ENCODE measurements at places on chromosomes 5 and 9.

- no peak for DNase-seq
Observed at GRCh38 chr5:161691911-161692310, 6.4 kb downstream of the GABRA6 start.

GRCh38 chr9:750249-750967 is 91.1 kb upstream of the DMRT1 start:
- no peak for DNase-seq

DNA sequence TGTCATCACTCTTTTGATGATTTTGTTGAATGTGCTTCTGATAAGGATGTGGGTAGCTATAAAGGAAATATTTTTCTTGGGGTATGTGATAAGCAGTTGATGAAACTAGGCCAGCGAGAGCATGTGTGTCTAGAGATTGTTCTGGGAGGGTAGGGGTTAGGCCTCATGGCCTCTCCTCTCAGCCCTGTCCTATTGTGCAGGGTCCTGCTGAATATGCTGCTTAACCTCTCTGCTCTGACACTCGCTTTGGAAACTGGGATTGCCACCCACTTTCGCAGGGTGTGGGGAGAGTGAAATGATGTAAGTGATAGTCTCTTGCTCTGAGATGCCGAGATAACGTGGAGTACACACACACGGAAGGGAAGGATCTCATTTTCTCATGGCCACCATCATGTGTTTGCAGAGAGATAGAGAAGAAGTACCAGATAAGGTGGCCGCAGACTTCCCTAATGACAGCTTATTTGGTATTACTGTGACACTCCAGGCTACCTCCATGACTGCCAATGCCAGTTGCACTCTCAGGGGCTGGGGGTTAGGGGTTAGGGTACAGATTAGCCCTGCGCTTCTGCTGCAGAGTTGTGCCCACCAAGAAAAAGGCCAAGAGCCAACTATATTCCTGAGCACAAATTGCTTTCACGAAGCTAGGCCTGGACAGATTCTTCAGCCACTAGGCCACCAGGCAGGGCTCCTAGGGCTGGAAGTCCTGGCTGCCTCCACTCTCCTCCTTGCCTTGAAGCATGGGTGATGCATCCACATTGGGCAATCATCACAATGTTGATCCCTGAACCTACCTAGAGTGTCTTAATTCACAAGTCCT is 25.2 kb upstream of the TNFAIP8 start:
- no peak for DNase-seq

DNA sequence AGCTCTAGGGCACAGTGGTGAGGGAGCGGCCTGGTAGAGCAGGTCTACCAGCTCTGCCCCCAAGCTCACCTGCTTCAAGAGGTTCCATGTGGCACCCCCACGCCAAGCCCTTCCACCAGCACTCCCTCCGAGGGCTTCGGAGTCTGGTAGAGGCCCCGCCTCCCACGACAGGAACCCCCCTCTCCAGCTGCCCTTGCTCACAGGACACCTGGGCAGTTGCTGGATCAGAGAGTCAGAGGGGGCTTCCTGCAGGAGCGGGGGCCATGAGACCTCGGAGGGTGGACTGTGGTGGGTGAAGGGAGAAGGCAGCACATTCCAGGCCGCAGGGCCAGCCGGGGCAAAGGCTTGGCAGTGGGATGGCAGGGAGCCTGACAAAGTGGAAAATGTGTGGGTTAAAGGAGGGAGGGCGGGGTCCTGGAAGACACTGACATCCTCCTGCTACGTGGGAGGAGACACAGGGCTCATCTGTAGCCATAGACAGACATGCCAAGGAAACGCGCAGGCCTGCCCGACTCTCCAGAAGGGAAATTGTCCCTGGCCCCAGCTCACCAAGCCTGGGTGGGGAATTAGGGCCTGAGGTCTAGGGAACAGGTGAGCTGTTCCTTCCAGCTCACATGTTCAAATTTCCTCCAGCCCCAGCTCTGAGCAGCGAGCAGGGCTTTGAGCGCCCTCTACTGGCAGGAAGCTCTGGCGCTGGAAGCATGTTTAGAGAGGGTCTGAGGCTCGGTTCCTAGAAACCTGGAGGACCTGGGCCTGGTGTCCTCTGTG is 74.2 kb downstream of the NTNG2 start:
- DNase-seq: peak; percentile 90

- DNase-seq: peak; percentile 54
Observed at GRCh38 chr5:75054134-75054930, 2.0 kb upstream of the GCNT4 start.

- DNase-seq: no peak
Observed at GRCh38 chr9:36218011-36218410, 27.3 kb downstream of the CLTA start.

DNA sequence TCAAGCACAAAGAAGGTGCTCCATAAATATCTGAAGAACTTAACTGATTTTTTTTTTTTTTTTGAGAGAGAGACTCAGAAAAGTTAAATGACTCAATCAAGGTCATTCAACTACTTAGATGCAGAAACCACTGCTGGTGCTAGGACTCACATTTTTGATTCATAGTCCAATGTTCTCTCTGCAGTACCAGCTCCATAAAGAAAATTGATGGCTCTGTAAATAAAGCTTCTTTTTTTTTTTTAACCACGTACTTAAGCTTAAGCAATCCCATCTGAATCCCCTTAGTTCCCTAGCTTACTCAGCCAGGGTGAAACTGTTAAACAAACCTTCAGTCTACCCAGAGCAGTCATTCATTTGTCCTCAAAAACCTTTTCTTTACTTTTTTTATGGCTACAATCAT is 657.0 kb upstream of the WWC1 start:
- no peak for DNase-seq

GRCh38 chr5:41747708-41748107 is 122.5 kb downstream of the OXCT1 start:
- no peak for DNase-seq

DNA sequence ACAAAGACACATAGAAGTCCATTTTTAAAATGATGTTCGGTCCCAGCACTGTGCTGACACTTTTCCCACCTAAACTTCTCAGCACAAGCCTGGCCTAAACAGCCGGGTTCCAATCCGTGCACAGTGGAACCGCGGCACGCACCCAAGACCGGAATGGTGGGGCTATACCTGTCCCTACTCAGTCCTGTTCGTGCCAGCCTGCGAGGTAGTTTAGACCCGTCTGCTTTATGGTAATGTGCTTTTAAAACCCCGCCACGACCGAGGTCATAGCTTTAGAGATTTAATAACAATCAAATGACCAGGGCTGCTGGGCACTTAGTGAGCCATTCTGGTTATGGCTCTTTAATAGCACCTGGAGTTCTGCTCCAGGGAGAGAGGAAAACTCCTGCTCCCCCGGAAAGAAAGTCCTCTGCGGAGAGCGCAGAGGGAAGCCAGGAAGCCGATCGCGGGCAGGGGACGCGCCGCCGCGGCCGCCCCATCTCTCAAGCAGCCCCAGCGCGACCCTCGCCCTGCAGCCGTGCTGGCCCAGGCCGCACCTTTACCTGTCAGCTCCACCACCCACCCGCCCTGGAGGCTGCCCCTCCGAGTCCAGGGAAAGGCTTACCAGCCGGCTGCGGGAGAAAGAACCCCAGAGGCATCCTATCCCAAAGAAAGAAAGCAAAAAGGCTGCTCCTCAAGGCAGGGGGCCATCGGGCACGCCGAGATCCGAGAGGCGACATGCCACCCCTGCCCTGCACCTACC is 511 bp downstream of the ARL15 start:
- peak; percentile 62 for DNase-seq

GRCh38 chr5:3518051-3518450 is 77.6 kb upstream of the IRX1 start:
- DNase-seq: no peak

- no peak for DNase-seq
Observed at GRCh38 chr5:133926489-133927299, 41.7 kb downstream of the C5orf15 start.

DNA sequence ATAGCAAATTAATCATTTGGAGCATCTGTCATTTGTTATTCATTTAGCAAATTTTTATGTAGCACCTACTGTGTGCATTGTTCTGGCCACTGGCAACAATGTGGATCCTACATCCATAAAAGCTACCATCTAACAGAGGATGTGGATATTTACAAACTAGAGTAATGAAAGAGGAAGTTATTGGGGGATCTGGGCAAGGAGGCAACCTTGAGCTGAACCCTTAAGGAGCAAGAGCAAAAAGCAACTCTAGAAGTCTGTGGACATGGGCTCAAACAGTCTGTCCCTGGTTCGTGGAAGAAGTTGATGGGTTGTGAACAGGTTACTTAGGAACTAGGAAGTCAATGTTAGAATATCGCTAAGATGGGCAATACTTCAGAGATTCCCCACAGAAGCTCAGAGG is 259.9 kb downstream of the SYK start:
- DNase-seq: no peak

DNA sequence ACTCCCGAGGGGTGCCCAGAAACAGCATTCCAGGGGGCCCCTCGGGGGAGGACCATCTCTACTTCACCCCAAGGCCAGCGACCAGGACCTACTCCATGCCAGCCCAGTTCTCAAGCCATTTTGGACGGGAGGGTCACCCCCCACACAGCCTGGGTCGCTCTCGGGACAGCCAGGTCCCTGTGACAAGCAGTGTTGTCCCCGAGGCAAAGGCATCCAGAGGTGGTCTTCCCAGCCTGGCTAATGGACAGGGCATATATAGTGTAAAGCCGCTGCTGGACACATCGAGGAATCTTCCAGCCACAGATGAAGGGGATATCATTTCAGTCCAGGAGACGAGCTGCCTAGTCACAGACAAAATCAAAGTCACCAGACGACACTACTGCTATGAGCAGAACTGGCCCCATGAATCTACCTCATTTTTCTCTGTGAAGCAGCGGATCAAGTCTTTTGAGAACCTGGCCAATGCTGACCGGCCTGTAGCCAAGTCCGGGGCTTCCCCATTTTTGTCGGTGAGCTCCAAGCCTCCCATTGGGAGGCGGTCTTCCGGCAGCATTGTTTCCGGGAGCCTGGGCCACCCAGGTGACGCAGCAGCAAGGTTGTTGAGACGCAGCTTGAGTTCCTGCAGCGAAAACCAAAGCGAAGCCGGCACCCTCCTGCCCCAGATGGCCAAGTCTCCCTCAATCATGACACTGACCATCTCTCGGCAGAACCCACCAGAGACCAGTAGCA is 83.9 kb downstream of the GOLPH3 start:
- DNase-seq: no peak

DNA sequence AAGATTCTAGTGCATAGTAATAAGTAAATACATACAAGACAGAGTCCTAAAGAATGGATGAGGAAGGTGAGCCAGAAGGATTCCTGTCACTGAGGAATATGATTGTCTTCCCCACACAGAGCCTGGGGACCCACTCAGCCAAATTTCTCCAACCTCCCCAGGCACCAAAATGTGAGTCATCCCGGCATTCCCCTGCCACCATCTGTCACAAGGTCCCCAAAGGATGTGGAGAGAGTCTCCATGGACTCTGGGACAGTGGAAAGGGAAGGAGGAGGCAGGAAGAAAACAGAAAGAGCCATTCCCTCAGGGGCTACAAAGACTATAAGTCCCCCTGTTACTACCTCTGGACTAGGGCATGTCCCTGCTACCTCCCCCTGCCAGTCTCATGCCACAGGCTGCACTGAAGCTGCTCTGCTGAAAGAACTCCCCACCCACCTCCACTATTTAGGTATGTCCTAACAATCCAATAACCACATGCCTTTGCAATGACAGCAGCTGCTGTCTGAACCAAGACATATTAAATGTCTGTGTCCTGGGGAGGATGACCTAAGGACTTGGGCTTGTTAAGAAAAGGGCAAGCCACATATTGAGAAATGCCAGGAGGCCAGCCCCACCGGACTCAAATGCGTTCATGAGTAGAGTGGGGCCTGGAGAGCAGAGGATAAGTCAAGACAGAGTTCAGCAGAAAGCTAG is 10.7 kb upstream of the OR5C1 start:
- DNase-seq: no peak

DNA sequence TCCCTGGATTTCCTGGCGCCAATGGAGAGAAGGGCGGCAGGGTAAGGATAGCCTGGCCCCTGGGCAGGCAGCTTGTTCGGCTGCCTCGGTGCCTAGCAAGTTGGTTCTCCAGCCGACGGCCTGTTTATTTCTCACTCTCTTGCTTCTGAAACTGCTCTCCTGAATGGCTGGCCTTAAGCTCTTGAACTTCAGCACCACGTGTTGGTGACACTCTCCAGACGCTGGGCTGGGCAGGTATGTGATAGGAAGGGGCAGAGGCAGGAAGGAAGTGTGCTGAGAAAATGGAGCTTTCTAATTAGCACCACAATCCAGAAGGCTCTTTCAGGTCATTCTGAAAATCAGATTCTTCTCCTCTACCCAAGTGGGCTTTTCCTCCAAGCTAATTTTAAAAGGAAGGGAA is 91.4 kb upstream of the FCN2 start:
- no peak for DNase-seq

GRCh38 chr5:124696898-124697297 is 49.5 kb downstream of the ZNF608 start:
- DNase-seq: no peak

DNA sequence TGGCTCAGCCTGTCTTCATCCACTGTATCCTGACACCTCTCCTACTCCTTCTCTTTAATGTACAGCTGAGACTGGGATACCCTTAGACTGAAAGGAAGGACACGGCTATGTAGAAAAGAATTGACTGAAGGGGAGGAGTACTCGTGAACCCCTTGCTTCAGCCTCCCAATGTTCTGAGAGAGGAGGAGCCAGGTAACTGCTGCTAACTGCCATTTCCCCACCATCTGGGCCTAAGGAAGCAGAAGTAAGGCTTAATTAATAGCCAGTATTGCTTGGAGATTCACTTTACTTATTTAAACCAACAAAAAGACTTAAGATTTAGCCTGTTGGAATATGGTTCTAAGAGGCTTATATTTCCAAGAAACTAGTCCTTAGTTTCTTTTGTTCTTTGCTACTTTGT is 18.8 kb upstream of the RGS3 start:
- DNase-seq: no peak

GRCh38 chr9:112355427-112355897 is 22.0 kb upstream of the PTBP3 start:
- DNase-seq: no peak

GRCh38 chr5:68452286-68452685 is 236.7 kb downstream of the PIK3R1 start:
- DNase-seq: no peak

DNA sequence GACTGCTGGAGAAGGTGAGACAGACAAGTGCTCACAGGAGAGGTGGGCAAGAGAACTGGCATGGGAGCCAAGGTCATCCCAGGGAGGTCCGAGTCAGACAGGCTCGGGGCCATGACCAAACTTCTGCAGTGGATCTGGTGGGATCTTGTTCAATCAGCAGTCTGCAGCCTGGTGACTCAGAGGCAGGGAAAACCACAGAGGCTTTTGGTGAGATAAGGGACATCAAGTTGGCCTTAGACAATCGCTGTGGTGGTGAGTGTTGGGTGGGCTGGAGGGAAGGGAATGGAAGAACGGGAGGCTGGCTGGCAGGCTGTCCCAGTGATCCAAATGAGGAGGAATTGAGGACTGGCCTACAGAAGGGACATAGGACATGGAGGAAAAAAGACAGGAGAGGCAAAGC is 123.8 kb downstream of the TMEM174 start:
- no peak for DNase-seq

GRCh38 chr9:136259517-136259813 is 13.9 kb upstream of the QSOX2 start:
- no peak for DNase-seq

All from Peyer's patch (tissue), 4 donors.